ENCODE measurements at places on chromosomes 5 and 9.

- DNase-seq, result no peak
Measured at GRCh38 chr9:125969462-125969861, 222.3 kb downstream of the PBX3 start.

- DNase-seq, result peak; percentile 75
Measured at GRCh38 chr5:148972974-148973374, 89.9 kb downstream of the SH3TC2 start.

DNA sequence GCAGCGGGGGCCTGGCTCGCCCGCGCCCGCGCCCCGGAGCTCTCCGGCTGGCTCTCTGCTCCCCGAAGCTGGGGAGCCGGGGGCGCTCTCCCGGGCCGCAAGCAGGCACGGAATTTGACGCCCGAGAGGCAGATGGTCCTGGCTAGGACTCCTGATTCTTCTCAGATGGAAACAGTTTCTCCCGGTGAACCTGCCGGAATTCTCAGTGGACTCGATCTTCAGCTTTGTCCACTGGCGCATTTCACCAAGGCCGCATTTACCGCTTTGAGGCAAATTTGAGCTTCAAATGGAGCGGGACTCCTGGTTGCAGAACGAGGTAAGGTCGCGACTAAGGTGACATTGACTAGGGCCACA, 305.7 kb upstream of the KCNN2 start:
- no peak for DNase-seq

DNA sequence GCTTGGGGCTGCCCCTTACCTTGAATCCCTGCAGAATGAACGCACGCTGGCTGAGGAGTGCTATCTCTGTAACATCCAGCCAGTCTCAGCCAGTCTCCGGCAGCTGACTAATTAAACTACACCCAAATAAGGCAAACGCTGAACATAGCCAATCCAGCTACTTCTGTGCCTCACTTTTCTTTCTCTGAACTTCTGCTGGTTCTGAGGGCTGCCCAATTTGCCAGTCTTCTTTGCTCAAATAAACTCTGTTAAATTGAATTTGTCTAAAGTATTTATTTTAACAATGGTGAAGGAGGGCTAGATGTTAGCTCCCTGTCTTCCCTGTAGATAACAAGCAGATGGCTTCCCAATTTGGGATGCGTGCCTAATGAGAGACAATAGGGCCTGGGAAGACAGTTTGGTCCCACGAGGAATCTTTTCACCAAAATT, 154.0 kb upstream of the NFIL3 start:
- no peak for DNase-seq

GRCh38 chr5:155295111-155295510, 281.6 kb downstream of the KIF4B start:
- no peak for DNase-seq
